ENCODE measurements at places on chromosomes 3 and 15. TPM values are rescaled to one million over a fixed set of nuclear protein-coding genes. Genes with fewer than 3 reads are reported as not detected.

DNA sequence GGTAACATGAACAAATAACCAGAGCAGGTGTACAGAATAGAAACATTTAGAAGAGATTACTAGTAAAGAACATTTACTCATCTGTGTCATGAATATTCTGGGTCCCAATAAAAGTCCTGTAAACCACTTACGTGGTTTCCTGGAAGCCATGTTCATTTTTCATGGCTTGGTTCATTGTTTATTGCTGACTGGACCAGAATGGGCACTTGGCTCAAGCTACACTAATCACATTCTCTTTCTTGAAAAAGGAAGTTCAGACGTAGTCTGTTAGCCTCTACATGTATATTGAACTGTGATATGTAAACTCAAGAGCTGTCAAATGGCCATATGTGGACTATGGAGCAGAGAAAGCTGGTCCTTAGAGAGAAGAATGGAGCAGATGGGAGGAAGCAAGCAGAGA is 138.3 kb upstream of the FAM3D start:
- DNase-seq, result no peak

DNA sequence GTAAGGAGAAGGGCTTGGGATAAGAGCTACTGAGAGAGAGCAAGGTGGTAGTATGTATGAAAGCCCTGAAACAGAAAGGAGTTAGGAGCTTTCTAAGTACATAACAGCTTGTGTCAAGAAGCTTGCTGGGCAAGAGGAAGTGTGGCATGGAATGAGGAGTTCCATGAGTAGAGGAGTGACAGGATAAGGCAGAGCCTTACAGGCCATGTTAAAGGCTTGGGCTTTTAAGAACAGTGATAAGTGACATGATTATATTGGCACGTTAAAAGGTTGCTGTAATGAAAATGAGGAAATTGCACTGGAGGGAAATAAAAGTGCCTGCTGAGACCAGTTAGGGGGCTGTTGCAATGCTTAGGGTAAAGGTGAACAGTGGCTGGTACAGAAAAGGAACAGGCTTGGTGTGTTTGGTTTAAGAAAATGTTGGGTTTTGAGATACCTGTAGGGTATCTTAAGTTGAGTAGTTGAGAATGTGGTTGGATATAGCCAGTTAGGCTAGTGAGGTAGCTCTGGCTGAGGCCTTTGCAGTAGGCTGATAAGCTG is 49.0 kb downstream of the MEF2A start:
- no peak for DNase-seq

DNA sequence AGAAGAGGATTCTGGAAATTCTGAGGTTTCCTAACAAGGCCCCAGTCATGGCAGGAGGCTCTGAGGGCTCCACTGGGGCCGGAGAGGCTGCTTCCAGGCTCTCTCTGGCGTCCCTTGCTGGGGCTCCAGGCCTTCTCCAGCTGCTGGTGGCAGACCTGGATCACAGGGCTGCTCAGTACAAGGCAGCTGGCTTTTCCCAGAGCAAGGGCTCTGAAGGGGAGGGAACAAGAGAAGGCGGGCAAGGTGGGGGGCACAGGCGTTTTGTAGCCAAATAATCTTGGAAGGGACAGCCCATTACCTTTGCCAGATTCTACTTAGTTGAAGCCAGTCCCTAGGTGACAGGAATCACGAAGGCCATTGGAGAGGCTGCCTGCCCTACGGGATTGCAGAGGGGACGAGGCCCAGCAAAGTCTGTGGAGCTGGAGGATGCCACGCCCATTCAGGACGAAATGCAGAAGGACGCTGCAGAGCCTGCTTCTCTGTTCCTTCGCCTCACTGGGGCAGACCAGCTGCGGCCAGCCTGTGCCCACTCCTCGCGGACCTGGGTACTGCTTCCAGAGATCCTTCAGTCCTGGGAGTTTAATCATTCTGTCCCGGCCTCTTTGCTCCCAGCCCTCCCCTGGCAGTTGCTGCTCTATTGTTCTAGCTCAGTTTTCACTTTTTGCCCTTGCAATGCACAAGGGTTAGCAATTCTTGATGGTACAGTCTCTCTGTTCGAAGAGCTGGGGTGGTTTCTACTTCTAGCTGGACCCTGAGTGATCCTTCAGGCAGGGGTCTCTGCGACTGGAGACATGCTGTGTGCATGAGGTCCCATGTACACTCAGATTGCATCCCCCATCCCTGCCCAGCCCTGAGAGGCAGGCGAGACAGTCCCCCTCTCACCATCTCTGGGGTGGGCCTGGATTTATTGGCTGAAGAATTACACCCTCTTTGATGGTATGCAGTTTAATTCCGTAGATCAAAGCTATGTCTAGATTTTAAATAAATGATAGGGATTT is 149.3 kb upstream of the MEF2A start:
- DNase-seq, result peak; percentile 58

DNA sequence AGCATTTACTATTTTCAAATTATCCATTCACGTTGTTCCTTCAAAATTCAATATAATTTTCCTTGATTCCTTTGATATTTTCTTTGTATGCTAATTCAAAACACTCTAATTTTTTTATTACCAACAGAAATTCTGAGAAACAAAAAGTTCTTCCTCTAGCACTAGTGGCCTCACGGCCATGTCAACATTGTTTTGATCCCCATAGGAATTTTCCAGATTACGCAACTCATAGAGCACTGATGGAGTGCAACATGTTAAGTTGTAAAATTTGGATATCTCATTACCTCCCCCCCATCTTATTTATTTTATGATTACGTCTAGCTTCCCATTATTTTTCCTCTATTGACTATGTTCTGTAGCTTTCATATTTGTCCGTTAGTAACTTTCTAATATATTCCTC is 745.3 kb downstream of the TUSC7 start:
- no peak for DNase-seq

GRCh38 chr15:86347245-86347644 is 267.6 kb downstream of the AGBL1 start:
- DNase-seq, result no peak

DNA sequence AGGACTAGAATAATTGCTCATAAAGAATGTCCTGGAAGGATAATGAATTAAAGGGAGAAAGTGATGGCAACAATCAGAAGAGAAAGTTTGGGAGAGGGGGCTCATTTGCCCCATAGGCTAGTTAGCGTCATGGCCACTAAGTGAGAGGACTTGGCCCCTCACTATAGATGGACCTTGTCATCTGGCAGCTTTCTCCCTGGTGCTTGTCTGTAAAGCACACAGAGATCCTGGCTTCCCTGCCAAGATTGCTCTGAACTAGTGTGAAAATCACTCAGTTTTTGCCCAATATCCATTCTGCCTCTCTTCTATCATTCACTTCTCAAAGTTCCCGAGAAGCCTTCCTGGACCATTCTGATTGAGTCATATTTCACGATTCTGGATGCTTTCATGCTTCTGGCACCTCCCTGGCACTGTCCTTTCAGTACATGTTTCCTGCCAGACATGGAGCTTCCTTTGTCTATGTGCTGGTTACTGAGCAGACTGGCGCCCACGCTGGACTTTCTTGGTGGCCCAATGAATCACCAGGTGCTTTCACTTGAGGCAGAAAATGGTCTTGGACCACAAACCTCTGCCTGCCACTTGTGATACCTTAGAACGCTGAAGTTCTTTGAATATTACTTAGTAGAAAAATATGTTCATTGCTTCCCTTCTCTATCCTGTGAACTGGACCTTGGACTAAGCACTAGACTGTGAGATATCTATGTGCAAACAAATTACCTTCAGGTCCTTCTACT is 709.6 kb upstream of the CFAP20DC start:
- no peak for DNase-seq

DNA sequence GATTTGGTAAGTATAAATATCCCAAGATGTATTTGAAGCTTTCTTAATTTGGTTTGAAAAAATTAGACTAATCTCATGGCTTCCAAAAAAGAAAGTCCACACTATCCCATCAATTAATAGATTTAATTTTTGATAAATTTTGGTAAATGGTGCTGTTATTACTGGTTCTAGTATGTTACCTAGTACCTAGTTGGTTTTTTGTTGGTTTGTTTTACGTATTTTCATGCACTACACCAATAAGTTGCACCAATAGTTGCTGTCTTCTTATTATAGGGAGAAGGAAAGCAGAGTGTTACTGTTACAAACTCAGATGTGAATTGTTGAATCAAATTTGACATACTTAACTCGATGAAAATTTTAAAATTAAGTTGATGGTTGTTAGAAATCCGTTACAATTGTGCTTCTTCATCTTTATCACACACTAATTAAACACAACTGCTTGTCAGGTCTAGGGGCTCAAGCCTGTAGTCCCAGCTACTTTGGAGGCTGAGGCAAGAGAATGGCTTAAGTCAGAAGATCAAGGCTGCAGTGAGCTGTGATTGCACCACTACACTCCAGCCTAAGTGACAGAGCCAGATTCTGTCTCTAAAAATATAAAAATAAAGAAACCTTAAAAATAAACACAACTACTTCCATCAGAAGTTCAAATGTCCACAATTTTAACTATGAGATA is 23.1 kb upstream of the MBNL1 start:
- DNase-seq, result no peak

GRCh38 chr3:141680620-141681389 is 57.3 kb upstream of the RNF7 start:
- DNase-seq, result no peak

DNA sequence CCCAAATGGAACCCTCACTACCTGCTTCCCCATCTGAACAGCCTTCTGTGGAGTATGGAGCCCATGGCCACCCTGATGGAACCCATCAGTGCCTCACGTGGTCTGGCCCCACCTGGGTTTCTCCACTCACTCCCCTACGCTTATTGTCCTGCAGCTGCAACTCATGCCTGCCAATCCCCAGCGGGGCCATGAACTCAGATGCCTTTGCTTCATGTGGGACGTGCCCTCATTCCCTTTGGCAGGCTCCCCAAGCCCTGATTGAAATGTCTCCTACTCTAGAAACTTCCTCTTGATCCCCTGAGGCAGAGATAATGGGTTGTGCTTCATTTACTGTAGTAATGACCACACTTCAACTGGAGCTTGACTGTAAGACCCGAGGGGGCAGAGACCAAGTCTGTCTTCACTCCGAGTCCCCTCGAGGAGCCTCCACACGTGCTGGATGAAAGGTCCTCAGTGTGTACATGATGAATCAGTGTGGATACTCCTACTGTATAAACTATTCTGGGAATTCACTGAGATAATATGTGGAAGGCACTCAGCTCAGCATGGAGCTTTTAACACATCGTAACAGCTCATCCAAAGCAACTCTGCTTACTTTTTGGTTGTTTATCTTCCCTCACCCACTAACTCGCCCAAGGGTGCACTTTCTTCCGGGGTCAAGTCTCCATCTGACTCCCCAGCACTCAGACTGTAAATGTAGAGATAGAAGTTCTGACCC is 232.8 kb upstream of the BHLHE40 start:
- DNase-seq, result no peak

- DNase-seq, result no peak
Observed at GRCh38 chr3:67923796-67924195, 269.4 kb upstream of the SUCLG2 start.

GRCh38 chr3:111714305-111714704 is 119.2 kb upstream of the ZBED2 start:
- no peak for DNase-seq

DNA sequence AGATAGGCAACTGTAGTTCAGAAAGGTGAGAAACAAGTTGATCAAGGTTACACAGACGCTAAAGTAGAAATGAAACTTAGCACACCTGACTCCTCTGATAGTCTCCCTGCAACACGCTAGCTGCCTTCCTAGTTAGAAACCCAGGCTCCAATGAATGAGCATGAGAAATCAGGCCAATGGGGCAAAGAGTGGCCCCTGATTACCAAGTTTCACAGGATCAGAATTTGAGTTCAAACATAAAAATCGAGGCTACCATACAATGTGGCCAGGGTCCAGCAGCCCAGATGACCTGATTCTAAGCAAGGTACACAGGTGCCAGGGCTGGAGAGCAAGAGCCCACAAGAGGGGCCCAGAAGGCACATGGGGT is 7.7 kb downstream of the PLD1 start:
- DNase-seq, result no peak

- no peak for DNase-seq
Observed at GRCh38 chr15:37733628-37734027, 200.8 kb upstream of the TMCO5A start.

DNA sequence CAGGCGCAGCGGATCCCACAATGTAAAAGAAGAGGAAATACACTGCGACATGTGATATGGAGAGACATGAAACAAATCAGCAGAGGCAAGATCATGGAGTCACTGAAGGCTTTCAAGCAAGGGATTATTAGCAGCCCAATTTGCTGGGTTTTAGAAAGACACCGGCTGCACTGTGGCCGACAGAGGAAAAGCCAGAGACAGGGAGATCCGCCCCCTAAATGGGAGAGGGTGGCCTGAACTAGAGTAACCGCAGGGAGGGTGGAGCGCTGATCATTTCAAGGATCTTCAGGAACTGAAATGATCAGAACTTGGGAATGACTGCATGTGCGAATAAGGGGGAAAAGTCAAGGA is 612 bp upstream of the C15orf40 start:
- DNase-seq, result no peak

DNA sequence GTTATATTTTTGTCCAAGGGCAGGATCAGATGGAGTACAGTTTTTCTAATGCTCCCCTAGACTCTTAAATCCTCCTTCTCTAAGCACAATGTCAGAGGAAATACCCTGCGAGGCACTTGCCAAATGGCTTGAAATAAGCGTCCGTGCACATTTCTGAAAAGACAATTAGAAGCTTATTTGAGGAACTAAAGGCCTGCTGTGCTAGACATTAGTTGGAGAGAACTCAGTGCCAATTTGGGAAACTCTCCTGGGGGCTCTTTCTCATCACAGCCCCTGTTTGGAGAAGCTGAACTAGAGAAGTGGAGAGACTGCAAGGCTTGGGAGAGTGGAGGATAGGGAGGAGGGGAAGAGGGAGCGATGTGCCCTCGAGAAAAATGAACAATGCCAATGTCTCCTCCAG is 247.6 kb upstream of the C2CD4B start:
- no peak for DNase-seq

DNA sequence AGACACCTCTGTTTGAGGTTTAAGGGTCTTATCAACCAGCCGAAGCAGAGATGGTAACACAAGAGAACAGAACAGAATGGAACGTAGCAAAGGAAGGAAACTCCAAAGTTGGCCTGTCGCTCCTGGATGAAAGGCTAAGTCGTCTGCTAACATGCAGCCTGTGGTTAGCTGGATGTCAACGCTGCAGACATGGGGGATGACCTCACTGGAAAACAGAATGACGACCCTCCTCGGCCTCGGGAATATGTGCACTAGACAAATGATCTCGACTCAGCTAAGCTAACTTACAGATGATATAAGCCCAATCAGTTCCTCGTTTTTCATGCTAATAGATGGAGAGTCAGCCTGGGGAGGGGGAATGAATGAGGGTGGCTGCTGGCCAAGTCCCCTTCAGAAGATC is 177.8 kb upstream of the LRTM1 start:
- DNase-seq, result no peak

The TRH gene
- total RNA-seq, result not detected

The ALCAM gene
- total RNA-seq, result 16.5 TPM

The NMD3 gene
- total RNA-seq, result 33.2 TPM

The CPNE4 gene
- 0.31 TPM for total RNA-seq

The LIPH gene
- 0.41 TPM for total RNA-seq

The NUP210 gene
- 4.4 TPM for total RNA-seq

The C2CD4A gene
- not detected for total RNA-seq

The RTP3 gene
- total RNA-seq, result not detected

The HRG gene
- not detected for total RNA-seq

The FSD2 gene
- total RNA-seq, result 9.0 TPM

Measured in right atrium auricular region (tissue), 2 donors.